Stromal cell of bone marrow (primary cell): ENCODE measurements at places on chromosomes 7 and 10.

DNA sequence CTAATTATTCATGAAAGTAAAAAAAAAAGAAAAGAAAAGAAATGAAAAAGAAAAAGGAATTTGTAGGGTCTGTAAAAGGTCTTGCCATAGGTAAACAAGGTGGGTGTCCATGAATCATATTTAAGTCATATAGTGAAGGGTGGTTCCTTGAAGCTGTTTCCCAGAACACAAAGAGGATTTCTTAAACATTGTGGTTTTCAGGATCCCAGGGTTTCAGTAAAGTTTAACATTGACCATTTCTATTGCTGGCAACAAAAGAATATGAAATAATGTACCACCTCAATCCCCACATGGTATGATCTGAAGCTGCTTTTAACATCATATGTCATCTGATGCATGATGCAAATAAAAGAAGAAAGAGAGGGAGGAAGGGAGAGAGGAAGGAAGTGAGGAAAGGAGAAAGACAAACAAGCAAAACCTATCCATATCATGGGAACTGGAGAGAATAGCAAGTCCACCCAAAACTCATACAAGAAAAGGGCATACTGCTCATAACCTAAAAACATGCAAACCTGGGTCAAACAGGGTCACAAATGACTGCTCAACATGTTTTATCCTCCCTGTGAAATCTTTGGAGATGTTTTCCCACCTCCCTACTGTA, 663.5 kb downstream of the SORCS1 start:
- DNase-seq, result no peak

DNA sequence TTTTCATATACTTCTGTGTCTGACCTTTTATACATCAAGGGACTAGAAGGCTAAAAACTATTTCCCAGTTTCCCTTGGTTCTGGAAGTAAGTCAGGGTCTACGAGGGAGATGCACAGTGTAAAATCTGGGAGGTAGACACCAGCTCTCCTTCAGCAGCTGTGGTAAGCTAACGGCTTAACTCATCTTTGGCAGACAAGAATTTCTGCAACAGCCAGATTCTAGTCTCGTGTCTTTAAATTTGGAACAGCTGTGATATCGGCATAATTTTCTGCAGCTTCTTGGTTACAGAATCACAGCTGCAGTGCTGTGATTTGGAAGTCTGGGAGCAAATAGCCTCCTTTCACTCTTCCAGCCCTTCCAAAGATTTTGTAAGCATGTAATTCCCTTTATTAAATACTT, 37.4 kb upstream of the ABCB4 start:
- no peak for DNase-seq

GRCh38 chr10:101646364-101646763, 48.6 kb downstream of the FBXW4 start:
- DNase-seq, result no peak

GRCh38 chr10:83564889-83565588, 574.3 kb upstream of the GHITM start:
- DNase-seq, result no peak

DNA sequence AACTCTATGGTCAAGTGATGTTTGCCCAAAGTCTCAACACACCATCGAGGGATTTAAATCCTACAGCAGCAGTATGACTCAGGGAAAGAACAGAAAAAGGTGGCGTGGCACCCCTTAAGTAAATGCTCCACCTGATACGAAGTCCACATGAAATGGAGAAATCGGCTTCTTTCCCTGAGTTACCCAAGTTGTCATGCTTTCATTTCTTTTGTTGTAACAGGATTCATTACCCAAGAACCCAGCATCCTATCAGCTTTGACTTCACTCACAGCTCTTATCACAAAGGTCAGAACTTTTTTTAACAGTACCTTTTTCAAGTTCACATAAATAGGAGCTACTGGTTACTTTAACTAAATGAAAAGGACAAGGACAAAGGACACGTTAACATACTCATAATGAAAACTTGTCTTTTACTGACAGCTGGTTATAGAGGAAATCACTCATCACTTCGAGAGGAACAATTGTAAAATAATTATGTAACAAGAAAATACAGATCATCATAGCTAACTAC, 219.8 kb upstream of the FRMD4A start:
- no peak for DNase-seq

GRCh38 chr7:1227814-1228544, 4.7 kb upstream of the UNCX start:
- DNase-seq, result no peak

DNA sequence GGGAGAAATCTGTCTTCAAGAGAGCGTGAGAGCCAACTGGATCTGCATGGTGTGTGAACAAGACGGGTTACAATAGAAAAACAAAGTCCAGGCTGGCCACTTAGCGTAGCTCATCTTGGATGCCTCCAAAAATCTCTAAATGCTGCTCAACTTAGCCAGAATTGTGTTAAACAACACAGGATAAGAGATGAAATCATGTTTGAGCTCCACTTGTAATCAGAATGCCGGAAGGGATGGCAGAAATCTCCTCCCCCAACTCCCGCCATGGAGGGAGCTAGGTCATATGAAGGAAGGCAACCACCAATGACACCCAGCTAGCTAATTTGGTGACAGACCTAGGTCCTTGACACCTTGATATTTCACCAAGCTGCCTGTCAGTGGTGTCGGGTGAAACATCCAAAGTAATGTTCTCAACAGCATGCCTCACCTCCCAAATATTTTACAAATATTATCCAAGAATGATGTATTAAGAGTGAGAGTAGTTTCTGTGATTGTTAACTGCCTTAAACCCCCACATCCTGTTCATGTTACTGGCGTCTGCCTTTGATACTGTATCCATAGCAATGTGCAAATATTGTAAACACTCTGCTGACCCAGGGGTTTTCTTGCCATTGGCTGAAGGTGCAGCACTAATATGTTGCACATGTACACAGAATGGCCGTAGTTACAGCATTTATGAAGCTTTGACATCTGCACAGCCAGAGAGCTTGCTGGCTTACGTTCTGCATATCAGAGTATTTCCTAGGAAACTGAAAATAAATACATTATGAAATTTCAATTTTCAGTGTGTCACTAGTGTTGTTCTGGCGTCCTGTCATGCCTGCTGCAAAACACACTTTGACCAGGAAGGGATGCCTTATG, 25.8 kb downstream of the TMEM254 start:
- peak; percentile 62 for DNase-seq

- DNase-seq, result no peak
Observed at GRCh38 chr7:3558400-3558799, 257.3 kb downstream of the SDK1 start.

DNA sequence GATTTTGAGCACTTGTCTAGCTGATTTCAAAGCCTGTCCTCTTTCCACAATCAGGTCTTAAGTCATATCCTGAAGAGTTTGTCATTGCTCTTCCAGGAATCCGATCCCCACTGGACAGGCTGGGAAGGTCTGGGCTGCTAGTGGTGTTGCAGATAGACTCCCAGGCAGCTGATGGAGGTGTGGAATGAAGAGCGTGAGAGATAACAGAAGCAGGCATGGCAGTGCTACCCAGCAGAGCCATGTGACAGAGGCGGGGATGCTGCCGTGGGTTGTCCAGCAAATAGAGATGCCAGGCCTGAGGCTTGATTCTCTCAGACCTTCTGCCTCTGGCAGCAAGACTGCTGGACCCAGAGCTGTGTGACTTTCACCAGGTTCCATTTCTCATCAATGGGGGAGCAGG, 116.5 kb upstream of the EEPD1 start:
- DNase-seq, result no peak

DNA sequence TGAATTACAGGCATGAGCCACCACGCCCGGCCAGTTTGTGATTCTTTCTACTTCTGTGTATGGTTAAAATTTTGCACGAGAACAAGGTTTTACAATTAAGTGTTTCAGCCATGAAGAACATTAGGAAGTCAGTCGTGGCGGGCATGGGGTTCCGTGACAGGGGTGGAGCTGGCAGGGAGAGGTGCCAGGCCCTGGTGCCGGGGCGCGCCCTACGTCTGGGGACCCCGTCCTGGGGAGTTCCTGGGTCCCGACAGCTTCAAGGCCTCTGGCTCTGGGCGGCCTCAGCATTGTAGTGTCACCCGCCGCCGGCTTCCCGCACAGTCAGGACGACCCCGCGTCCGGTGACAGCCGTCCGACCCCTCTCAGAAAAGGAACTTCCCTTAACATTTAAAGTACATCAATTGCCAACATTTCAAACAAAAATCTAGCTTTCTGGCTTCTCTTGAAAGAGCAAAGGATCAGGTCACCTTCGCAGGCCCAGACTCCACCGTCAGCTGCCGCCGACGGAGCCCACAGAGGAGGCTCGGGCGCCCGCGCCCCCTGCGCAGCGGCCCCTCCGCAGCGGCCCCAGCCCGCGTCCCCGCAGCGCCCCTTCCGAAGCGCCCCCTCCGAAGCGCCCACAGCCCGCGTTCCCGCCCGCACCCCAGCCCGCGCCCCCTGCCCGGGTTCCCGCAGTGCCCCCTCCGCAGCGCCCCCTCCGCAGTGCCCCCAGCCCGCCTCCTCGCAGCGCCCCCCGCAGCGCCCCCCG, 23.2 kb upstream of the MKI67 start:
- no peak for DNase-seq

DNA sequence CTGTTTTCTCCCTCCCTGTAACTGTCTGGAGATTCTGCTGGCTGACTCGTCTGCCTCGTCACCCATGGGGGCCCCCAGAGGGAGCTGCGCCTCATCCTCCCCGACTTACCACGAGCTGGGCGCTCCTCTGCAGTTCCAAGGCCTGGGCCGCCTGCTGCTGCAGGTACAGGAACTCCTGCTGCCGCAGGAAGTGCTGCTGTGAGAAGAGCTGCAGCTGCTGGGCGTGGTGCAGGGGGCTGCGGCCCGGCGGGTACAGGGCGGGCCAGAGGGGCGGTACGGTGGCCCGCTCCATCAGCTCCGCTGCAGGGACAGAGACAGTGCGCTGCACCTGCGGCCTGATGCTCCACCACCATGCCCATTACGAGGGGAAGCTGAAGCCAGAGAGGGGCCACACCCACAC, 47.7 kb downstream of the TNRC18 start:
- no peak for DNase-seq

DNA sequence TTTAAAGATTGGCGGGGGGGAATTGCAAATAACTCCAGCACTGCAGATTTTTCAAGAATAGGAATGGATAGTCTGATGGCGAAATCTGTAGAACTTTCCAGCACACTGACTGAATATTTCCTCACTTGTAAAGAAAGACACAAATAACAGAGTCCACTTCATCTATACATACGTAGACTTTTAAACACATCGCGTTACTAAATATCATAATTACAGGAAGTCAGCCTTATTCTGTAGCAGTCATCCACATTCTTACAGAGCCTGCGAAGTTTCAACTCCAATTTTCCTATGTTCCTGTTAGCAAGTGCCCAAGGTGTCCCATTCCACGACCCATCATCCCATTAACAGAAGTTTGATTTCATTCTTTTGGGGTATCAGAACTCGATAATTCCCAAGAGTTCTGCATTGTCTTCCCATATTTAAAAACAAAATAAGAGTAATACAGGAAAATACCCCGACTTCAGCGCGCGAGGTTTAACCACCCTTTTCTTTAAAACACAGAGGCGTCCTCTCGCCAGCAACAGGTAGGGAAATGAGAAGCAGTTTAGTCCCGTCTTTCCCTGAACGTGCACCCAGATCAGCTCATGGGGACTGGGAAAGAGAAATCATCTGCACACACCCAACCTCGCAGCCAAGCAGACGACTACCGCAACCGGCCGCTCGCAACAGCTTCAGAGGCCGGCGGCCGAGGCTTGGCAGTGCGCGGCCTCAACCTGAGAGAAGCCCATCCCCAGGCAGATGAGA, 880 bp downstream of the HERC4 start:
- DNase-seq, result no peak

GRCh38 chr10:7700577-7701125, 2.5 kb upstream of the ITIH2 start:
- DNase-seq, result peak; percentile 13

- peak; percentile 83 for DNase-seq
Observed at GRCh38 chr10:89147256-89147655, 59.9 kb downstream of the CH25H start.

- DNase-seq, result no peak
Observed at GRCh38 chr7:64651203-64651602, 14.7 kb upstream of the ZNF107 start.

GRCh38 chr10:32943395-32943794, 14.6 kb downstream of the ITGB1 start:
- DNase-seq, result no peak

DNA sequence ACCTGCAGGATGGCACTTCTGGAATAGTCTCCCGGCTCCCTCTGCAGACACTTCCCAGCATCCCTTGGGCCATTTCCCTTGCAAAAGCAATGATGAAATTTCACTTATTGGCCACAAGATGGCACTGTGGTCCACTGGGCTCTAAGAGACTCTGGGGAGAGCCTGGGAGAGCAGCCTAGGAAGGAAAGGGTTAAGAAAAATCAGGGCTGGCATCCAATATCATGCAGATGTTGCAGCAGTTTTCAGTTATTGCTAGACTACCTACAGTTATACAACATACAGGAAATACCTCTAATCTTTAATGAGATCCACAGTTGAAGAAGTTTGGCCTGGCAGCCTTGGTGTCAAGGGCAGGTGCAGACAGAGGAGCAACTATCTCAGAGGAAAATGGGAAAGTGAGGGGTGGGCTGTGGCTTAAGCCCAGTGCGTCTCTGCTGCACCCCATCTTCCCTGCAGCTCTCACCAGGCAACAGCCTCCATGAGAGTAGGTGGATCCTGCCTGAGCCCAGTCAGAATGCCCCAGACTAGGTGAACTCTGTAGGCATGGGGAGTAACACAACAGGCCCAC, 100.2 kb upstream of the PRSS58 start:
- DNase-seq, result peak; percentile 68

GRCh38 chr7:142280263-142280662, 22.4 kb upstream of the PRSS58 start:
- DNase-seq, result no peak

DNA sequence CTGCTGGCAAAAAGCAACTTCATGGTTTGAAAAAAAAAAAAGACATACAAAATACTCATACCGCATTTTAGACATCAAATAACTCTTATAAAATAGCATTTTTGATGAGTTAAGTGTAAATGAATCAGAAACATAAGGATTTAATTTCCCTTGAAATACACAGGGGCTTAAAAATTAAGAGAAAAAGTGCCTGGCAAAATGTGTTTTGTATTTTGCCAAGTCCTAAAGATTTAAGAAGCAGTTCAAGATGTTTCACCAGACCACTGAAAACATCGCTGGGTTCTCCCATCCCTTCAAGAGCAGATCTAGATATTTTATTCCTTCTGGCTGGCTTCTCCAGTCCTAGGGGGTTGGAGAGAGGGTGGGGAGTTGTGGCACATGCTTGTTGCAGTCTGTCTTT, 396.4 kb downstream of the INHBA start:
- no peak for DNase-seq

GRCh38 chr7:139108266-139109187, 993 bp downstream of the ZC3HAV1 start:
- peak; percentile 3 for DNase-seq

DNA sequence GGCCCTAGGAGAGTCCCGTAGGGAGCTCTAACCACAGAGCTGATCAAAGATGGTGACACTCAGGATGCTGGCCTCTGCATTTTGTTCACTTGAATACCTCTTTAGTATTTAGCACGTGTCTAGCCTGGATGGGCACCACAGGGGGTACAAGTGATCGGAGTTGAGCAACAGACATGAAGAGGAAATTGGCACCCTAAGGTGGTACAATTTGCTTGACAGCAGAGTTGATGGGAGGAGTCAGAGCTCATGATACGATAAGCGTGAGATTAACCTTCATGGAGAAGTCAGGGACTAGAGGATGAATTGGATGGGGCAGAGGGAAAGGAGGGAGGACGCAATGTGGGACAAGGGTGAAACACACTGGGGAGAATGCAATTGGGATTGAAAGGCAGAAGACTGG, 9.9 kb upstream of the ZNF212 start:
- no peak for DNase-seq

GRCh38 chr7:73896454-73896853, 35.5 kb downstream of the TMEM270 start:
- no peak for DNase-seq

- DNase-seq, result no peak
Observed at GRCh38 chr7:2959828-2960599, 83.7 kb downstream of the CARD11 start.
